ENCODE measurements at places on chromosomes 4 and X.
A peak's percentile ranks its signal among the peaks of the same experiment; 100 is the strongest.

- no peak for DNase-seq
These were observed 93.6 kb upstream of the NAP1L5 start for GRCh38 chr4:88791274-88791673.

DNA sequence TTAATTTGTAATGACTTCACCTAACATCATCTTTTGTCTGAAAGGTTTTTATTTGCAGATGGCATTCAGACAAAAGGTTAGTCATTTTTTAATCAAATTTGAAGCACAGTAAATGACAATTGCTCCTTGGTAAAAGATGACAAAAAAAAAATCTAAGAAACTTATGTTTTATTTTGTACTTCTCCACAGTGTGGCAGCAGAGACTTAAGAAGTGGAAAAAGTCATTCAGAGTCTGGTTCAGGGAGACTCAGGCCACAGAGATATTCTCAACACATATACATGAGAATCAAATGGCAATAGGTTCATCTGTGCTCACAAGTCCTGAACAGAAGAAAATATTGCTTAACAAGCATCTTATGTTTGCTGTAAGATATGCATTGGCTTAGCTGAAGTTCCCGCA is 436.2 kb downstream of the KCNIP4 start:
- DNase-seq, result peak; percentile 8

- no peak for DNase-seq
These were observed 274.3 kb upstream of the HS3ST1 start for GRCh38 chr4:11702886-11703557.

DNA sequence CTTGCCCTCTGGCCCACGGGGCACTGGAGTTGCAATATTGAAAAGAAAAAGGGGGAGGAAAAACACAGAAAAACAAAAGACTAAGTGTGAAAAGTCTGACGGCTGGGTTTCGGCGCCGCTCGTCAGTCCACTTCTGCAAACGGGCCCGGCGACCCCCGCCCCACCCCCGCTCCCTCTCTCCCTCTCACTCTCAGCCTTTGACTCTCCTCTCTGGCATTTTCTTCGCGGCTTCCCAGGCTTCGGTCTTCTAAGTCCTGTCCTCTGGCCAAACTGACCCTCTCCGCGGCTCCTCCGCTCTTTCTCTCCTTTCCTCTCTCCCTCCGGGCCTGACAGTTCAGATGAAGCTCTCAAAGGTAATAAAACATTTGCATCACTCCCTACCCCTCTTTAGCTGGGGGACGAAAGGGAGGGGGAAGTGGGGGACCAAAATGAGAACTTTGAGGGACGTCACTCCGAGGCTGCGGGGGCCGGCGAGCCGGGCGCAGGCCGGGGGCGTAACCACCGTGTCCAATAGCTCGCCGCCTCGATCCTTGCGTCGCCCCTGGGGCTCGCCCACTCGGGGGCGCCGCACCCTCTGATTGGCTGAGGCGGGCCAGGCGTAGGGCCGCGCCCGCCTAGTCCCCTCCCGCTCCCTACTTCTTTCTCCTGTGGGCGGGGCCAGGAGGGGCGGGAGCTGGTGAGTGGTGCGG is at the start of gene NKX6-1:
TSS of gene NKX6-1 (minus strand) at position 358 of the 689 bp plus-strand sequence. CDS start 1,064 bp downstream, outside the sequence.
- no peak for DNase-seq

- no peak for DNase-seq
These were observed 29.0 kb upstream of the TMEM154 start for GRCh38 chr4:152708796-152709195.

GRCh38 chrX:117407449-117408150 is 709.0 kb downstream of the KLHL13 start:
- no peak for DNase-seq

DNA sequence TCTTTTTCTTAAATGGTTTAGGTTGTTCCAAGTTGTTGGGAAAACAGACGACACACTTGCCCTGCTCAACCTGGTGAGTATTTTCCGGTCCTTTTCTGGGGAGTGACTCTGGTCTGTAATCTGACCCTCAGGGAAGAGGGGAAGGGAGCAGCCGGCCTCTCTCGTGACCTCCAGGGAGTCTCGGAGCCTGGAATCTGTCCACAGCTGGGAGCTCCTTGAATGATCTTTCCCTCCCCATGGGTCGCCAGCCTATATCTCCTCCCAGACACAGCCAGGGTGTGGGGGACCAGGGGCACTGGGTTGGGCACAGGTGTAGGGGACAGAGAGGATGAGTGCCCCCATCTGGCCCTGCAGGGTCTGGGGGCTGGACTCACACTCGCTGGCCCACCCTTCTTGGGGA is 18.9 kb downstream of the TMEM175 start:
- DNase-seq, result no peak

DNA sequence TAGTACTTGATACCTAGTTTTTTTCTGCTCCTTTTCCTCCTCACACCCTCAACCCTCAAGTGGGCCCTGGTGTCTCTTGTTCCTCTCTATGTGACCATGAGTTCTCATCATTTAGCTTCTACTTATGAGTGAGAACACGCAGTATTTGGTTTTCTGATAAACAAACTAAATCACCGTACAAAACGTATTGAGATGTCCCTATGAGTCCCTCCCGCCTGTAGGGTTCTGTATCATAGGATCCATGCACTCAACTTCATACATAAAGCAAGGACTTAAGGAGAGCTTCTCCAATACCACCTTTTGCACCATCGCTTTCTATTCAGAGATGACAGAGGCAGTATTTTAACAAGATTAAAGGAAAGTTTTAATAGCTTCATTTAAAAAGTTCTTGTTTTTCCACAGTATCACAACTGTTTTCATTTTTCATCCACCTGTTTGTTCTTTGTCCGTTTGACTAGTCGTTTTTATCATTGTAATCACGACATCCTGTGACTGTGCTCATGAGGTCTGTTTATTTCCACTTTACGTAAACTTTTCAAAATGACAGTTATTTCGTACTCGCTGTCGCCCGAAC is 457 bp upstream of the RAB9A start:
- DNase-seq, result no peak

GRCh38 chr4:21848021-21848420 is 100.6 kb downstream of the KCNIP4 start:
- DNase-seq, result no peak

- DNase-seq, result no peak
These were observed 2028.3 kb downstream of the PCDH7 start for GRCh38 chr4:32748498-32748897.

DNA sequence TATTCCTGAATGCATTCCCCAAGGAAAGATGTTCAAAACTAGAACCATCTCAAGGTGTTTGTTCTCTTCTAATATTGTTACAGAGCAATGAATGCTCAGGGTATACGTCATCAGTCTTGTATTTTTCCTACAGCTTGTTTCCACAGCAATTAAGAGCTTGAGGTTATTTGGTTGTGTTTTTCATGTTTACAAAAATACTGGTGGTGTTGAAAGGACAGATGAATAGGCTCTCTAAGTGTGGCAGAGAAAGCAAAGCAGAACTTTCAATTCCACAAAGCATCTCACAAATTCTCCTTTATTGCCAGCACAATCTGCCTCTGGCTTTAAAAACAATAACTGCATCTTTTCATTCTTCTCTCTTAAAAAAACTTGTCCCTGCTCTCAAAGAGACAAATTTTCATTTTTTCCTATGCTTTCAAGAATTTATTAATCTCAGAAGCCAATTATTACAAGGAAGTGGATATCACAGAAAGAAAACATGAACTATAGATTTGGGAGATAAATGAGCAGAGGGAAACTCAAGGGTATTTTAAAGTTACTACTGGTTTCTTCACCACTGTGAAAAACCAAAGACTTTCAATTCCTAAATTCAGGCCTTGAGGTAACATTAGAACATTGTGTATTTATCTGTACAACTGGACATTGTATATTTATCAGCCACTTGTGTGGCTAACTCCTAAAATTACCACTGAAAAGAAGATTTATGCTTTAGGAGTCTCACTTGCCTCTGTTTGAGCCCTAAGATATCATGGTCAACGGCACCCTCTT is 49.2 kb downstream of the DDX53 start:
- DNase-seq, result no peak

DNA sequence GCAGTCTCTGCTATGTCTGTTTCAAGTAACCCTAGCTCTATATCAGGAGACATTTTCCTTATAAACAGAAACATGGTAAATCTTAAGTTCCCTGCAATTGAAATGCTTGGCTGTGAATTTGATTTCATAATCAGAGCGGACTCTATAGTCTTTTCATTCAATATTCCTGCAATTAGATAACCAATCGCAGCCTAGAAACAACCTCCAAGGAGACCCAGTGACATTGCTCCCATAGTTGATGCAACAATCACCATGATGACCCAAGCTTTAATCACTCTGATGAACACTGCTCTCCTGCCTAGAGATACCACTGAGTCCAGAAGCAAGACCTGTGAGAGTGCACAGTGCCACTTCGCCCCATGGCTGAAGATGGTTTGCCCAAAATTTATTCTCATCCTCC is at the start of gene CABS1:
TSS of gene CABS1 (plus strand) at position 301 of the 400 bp plus-strand sequence. CDS start at position 360, 59 bp downstream.
- no peak for DNase-seq

- no peak for DNase-seq
These were observed 17.5 kb upstream of the FAM241A start for GRCh38 chr4:112127803-112128202.

DNA sequence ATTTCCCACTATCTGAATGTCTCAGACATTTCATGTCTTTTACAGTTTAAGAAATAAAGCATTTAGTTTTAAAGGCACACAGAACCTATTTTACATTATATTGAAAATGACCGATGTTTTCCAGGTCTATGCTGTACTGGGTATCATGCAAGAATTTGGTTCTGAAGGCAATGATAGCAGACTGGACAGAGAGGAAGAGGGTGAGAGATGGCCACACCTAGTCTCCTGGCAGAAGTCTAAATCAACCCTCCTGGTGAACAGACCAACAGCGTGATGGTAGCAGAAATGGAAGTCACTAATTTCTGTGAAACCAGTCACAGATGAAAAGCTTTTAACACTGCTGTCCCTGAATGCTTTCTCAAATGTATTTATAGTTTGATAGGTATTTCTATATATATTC is 41.9 kb downstream of the MID1 start:
- no peak for DNase-seq

DNA sequence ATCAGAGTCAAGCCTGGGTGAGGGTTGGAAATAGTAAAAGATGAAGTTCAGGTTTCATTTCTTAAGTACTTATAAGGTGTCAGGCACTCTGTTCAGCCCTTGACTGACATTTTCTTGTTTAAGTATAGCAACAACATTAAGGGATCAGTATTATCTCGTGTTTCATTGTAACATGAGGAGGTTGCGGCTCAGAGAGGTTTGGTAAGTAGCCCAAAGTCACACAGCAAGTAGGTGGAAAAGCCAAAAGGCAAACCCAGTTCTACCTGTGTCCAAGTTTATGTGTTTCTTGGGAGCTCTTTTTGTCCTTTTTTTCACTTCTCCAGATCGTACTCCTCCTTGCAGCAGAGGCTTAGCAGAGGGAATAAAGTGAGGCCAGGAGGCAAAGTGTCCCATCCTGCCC is 337.5 kb upstream of the KLF3 start:
- no peak for DNase-seq

DNA sequence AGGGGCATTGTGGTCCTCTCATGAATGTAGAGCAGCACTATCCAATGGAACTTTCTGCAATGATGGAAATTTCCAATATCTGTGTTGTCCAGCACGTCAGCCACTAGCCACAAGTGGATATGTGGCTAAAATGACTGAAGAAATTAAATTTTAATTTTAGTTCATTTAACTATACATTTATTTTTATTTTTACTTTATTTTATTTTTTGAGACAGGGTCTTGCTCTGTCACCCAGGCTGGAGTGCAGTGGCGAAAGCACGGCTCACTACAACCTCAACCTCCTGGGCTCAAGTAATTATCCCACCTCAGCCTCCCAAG is 13.3 kb upstream of the RBBP7 start:
- no peak for DNase-seq

GRCh38 chr4:117357866-117358265 is 272.5 kb upstream of the TRAM1L1 start:
- DNase-seq, result no peak

GRCh38 chr4:108559068-108559793 is 61.1 kb upstream of the RPL34 start:
- DNase-seq, result no peak

GRCh38 chr4:88720451-88721428 is 23.1 kb upstream of the NAP1L5 start:
- no peak for DNase-seq

GRCh38 chr4:17347445-17347844 is 164.4 kb downstream of the QDPR start:
- DNase-seq, result peak; percentile 2

DNA sequence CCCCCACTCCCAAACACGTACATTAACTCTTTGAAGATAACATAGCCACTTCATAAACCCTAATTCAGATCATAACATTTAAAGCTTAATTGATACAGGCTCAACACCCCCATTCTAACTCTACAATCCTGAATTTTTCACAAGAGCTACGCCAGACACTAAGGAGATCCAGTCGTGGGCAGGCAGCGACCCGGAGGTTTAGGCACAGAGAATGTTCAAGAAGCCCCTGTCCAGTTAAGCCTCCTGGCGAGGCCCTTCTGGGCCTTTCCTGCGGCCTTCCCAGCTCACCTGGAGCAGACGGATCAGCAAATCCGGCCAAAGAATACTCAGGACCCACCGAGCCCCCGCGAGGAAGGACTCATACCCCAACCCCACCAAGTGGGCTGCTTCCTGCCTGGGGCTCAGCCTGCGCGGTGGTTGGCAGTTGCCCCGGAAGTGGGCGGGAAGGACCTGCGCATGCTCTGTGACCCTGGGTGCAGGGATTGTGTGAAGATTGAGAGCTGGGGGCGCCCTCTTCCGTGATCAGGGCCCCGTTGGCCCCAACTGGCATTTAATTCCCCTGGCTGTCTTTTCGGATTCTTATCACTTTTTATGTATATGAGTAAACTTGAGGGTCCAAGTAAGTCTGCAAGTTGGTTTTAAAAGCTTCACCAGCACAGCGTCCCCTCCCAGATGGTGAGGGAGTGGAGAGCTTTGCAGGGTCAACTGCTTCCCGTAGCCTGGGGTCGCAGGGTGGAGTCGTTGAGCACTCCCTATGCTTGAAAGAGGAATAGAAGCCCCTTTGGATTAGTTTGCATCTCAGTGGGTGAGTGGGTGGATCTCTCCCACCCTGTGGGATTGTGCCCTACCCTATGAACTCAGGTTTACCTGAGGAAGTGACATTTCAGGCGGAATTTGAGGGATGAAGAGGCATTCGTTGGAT is at the start of gene TRIM61:
TSS of gene TRIM61 (minus strand) at position 415 of the 922 bp plus-strand sequence. CDS start 7,655 bp downstream, outside the sequence.
- DNase-seq, result peak; percentile 4

- no peak for DNase-seq
These were observed 11.9 kb downstream of the SMIM31 start for GRCh38 chr4:164765833-164766232.

- no peak for DNase-seq
These were observed 251.5 kb upstream of the RASGEF1B start for GRCh38 chr4:81723019-81723884.

- DNase-seq, result no peak
These were observed 141.8 kb upstream of the MSX1 start for GRCh38 chr4:4717692-4718091.

GRCh38 chr4:5976921-5977320 is 41.3 kb downstream of the C4orf50 start:
- DNase-seq, result no peak

GRCh38 chr4:1711571-1712215 is 426 bp downstream of the SLBP start:
- peak; percentile 32 for DNase-seq

- DNase-seq, result no peak
These were observed 43.4 kb upstream of the SEC24B start for GRCh38 chr4:109390115-109390768.

All from nucleus accumbens (tissue), 56 donors.